ENCODE measurements at places on chromosomes 2 and 18. TPM values are rescaled to one million over a fixed set of nuclear protein-coding genes. Genes with fewer than 3 reads are reported as not detected.

BOLA3 gene
- total RNA-seq: 19.7 TPM

IL1B gene
- 0.49 TPM for total RNA-seq

RRM2 gene
- 4.4 TPM for total RNA-seq

KCNF1 gene
- 17.2 TPM for total RNA-seq

CCDC68 gene
- total RNA-seq: 1.2 TPM

UGT1A7 gene
- not detected for total RNA-seq

PDE1A gene
- 41.8 TPM for total RNA-seq

ERICH2 gene
- total RNA-seq: not detected

DNAH6 gene
- 3.4 TPM for total RNA-seq

All from temporal lobe (tissue), 4 donors.